Right kidney (tissue), 9 donors: ENCODE measurements at places on chromosomes 4 and X.

DNA sequence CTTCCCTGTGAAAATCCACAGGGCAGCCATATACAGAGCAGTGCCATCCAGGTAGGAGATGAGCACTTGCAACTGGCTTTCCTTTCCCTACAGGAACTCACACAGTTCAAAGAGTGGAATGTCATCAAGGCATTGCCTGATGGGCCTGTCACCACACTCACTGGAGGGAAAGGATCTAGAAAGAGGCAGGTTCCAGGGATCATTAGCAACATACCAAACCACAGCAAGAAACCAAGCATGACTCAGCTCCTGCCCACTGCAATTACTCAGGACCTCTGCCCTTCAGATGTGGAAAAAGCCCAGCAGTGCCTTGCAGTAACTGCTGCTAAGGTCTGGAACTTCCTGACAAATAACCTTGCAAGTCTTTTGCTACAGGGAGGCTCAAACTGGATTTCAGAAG lies 101.2 kb downstream of the ZNF674 start:
- no peak for DNase-seq

DNA sequence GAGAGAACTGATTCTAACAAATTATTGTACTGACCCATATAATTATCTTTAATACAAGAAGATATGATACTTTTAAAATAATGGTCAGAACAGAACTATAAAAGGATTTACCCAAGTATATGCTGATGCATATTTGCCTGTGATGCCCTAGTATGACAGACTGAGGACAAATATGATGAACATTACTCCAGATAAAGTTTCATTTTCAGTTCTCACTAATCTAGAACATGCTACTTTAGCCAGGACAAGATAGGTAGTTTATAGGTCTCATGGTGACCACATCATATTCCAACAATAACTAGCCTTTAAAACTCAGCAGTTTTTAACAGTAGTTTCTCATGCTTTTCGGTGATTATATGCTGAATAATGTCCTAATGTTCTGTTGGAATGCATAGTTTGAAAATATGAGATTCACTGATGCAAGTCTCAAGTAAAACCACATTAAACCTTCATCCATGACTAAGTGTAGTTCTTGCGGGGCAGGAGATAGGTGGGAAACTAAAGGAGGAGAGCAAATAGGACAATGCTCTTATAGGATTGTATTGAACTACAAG lies 295.2 kb upstream of the AGA start:
- no peak for DNase-seq

DNA sequence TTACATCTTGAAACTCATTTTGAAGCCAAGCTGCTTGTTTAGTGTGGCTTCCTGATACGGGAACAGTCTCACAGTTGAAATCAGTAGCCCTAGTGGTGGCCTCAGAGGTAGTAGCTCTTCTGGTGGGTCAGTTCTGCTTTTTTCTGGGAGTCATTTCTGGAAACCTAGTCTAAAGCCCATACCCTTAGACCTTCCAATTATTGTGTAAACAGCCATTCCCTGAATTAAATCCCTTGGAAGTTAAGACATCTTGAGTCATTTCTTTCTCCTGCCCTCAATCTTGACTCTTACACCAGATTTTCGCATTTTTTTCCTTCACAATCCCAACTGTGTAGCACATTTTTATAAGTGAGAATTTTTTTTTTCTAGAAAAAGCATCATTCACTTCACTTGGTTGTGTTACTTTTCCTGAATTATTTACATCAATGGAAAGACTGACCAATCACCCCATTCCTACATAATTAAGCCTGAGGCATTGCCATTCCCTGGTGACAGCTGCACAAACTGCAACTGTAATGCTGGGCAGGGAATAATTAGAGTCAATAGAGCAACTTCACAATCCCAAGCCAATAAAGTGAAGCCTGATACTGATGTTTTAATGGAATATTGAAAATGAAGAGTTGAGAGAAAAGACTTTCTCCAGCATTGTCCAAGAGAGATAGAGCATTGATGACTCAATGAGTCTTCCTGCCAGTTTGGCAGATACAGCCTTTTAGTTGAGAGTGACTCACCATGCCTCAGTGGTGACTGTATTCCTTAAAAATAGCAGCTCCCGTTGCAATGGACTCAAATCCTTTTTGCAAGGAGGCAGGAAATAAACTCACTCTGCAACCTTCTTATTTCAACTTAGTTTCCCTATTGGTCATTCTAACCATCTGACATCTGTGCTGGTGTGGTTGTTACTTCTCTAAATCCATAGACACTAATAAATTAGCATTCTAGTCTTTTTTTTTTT lies 13.0 kb upstream of the SEPSECS start:
- DNase-seq: no peak

DNA sequence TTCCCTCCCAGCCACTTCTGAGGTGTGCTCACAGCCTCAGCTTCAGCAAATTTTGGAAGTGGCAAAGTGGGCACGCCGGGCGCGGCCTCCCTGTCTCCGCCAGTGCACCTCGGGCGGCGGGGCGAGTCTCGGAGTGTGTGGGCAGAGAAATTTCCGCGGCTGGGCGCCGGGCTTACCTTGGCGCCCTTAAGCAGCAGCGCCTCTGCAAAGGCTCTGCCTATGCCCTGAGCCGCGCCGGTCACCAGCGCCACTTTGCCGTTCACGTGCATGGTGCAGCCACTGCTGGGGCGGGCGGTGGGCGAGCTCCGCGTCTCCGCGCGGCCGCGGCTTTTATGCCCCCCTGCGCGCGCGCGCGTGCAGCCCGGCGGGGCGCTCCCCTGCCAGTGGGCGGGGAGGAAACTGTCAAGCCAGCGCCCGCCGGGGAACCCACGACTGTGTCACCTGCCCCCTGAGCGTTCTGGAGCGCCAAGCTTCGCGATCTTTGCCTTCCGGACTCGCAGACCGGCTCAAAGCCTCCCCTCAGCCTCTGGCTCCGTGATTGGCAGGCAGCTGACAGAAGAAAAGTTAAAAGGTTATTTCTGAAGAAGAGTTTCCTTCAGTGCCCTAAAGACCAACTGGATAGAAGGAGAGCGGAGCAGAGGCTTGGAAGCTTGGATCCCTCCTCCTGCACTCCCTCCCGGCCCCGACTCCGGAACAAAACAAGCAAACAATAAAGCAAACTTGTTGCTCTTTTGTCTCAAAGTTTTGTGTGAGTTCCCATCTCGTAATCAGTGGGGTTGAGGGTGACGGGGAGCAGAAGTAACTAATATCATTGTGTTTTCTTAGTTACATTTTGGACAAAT lies at the start of gene HPGD:
HPGD (minus strand) TSS at position 306 of the 842 bp plus-strand sequence; CDS start at position 269, 37 bp downstream.
- peak; percentile 81 for DNase-seq

GRCh38 chrX:53918702-53919101 lies 125.6 kb downstream of the PHF8 start:
- no peak for DNase-seq

GRCh38 chr4:113756005-113756410 lies 5.5 kb downstream of the CAMK2D start:
- DNase-seq: no peak

- DNase-seq: no peak
These were observed 57.2 kb upstream of the NPNT start for GRCh38 chr4:105838082-105838481.

DNA sequence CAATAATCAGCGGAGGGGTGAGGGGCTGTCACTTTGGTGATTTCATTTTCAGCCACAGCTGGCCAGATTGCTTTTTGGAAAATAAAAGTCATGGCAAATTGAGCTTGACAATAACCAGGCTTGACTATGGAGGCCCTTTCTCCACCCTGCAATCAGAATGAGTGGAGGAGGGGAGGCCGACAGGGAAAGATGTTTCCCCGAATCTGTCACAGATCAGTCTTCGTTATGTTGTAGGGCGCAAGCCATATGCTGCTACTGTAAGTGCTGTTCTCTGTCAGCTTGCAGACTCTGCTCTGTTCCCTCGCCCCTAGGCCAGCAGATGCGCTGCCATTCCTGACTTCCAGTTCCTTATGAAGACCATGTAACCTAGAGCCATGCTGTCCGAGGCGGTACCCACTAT lies 114.1 kb downstream of the MGST2 start:
- DNase-seq: no peak

- no peak for DNase-seq
These were observed 58.8 kb downstream of the FRMPD4 start for GRCh38 chrX:12197030-12197429.

GRCh38 chr4:166502660-166503059 lies 629.6 kb downstream of the TLL1 start:
- no peak for DNase-seq

- DNase-seq: no peak
These were observed 38.8 kb downstream of the CLCN3 start for GRCh38 chr4:169658975-169659715.

- DNase-seq: no peak
These were observed 259.8 kb upstream of the CLNK start for GRCh38 chr4:10944321-10944720.

DNA sequence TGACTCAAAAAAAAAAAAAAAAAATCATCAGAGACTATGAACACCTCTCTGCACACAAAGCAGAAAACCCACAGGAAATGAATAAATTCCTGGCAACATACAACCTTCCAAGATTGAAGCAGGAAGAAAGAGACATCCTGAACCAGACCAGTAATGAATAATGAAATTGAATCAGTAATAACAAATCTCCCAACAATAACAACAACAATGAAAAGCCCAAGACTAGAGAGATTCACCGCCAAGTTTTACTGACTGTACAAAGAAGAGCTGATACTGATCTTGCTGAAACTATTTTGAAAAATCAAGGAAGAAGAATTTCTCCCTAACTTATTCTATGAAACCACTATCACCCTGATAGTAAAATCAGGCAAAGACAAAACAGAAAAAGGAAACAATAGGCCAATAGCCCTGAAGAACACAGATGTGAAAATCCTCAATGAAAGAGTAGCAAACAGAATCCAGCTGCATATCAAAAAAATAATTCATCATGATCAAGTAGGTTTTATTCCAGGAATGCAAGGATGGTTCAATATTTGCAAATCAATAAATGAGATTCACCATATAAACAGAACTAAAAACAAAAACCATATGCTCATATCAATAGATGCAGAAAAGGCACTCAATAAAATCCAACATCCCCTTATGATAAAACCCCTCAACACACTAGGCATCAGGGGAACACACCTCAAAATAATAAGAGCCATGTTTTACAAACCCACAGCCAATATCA lies 31.0 kb upstream of the PLK4 start:
- DNase-seq: no peak

DNA sequence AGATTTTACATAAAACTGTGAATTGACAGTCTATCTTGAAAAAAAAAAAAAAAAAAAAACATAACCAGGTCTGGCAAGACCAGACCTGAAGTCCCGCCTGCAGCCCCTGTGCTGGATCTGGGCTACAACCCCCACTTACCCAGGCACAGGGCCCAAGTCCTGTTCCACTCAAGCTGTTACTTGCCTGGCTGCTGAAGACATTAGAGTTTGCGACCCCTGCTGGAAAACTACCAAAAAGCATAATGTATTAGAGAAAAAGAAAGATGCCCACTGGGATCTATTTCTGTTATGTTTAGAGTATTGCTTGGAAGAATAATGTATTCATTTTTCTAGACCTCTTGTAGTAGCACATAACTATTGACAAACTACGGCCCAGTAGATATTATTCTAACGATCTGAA lies 4.7 kb downstream of the HS3ST1 start:
- no peak for DNase-seq

- DNase-seq: no peak
These were observed 136.0 kb downstream of the UGT8 start for GRCh38 chr4:114734594-114734993.

DNA sequence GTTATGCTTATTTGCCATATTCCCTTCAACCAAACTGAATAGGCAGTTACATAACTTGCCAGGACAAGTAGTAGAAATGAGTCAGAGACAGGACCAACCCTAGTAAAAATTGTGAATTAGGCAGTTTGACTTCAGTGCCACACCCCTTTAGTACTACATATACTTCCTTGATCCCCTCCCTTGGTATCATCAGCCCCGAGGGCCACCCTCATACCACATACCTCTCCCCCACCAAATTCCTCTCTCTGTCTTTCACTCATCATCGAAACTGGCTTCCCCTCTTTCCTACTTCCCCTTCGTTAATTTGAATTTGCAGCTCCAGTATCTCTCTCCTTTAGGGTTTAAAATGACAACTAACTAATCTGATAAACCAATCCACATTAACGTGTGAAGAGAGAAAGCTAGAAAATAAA lies 7.9 kb upstream of the PTPN13 start:
- no peak for DNase-seq

- no peak for DNase-seq
These were observed 10.0 kb upstream of the LNX1 start for GRCh38 chr4:53601251-53601764.

- DNase-seq: no peak
These were observed 1966.0 kb downstream of the PCDH7 start for GRCh38 chr4:32686123-32686522.

GRCh38 chr4:124541652-124542420 lies 170.7 kb downstream of the ANKRD50 start:
- DNase-seq: no peak

GRCh38 chrX:149757206-149758067 lies 16.4 kb upstream of the HSFX1 start:
- no peak for DNase-seq

- no peak for DNase-seq
These were observed 19.0 kb downstream of the ATP8A1 start for GRCh38 chr4:42637867-42638266.

DNA sequence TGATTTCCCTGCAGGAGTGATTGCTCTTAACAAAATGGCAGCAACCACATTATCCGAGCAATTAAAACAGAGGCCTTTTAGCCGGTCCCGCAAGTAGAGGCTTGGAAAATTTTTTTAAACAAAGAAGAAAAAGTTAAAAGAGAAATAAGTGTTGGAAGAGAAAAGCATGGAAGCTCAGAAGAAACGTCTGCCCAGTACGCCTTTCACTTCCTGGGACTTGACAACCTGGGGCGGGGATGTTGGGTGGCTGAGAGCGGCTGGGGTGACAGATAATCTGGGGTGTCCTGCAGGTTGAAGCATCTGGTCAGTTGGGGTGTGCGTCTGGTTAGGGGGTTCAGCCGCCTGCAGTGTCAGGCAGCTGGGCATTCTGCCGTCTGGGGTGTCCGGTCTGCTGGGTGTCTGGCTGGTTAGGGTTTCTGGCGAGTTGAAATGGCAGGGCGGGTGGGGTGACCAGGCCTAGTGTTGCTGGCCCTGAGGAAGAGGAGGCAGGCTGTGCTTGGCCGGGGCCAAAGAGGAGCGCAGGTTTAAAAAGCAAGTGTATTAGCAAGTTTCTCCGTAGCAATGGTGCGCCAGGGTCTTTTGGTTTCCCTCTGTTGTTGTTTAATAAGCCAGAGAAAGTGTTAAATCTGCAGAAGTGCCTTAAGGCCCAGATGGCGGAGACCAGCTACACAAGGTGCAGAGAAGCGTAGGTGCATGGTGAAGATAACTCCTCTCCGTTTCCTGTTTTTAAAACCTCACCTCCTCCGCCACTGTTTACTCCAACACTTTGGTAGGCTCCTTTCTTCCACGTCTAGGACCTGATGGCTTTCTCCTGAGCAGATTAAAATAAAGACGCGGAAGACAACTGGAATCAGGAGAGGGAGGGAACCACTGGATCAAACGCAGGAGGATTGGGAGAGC lies 5.6 kb downstream of the HAND2 start:
- peak; percentile 47 for DNase-seq

DNA sequence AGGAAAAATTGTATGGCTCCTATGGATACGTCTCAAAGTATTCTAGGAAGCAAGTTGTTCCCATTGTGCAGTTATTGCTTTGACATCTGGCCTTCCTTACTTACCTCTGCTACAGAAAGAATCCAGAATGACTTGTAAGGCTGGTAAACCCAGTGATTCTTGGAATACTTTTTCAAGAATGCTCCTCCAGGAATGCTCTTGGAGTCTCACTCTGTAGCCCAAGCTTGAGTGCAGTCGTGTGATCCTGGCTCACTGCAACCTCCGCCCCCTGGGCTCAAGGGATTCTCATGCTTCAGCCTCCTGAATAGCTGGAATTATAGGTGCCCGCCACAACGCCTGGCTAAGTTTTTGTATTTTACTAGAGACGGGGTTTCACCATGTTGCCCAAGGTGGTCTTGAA lies 38.1 kb downstream of the GAB1 start:
- no peak for DNase-seq

GRCh38 chrX:17047224-17047623 lies 100.8 kb downstream of the REPS2 start:
- DNase-seq: no peak
